Vagina (tissue), 2 donors: ENCODE measurements at places on chromosomes 5 and 9. TPM values are rescaled to one million over a fixed set of nuclear protein-coding genes. Genes with fewer than 3 reads are reported as not detected.

The SOX30 gene
- total RNA-seq = not detected

The IL13 gene
- total RNA-seq = not detected

The SMC2 gene
- 5.2 TPM for total RNA-seq

The NIPAL4 gene
- 12.0 TPM for total RNA-seq

The TTC1 gene
- total RNA-seq = 29.7 TPM

The GPRIN1 gene
- 0.49 TPM for total RNA-seq

The EMB gene
- 10.1 TPM for total RNA-seq

The SLC46A2 gene
- not detected for total RNA-seq

The SH3GL2 gene
- total RNA-seq = not detected

The MSMP gene
- total RNA-seq = not detected

The CACFD1 gene
- 9.1 TPM for total RNA-seq

The ZNF354C gene
- 7.1 TPM for total RNA-seq

The MOB3B gene
- total RNA-seq = 11.0 TPM

The SLC34A1 gene
- total RNA-seq = not detected

The TNFSF8 gene
- 4.2 TPM for total RNA-seq

The FRMD3 gene
- 13.8 TPM for total RNA-seq

The TERT gene
- not detected for total RNA-seq

The C1QTNF2 gene
- total RNA-seq = 1.7 TPM

The SPATA31A3 gene
- not detected for total RNA-seq

The DEPDC1B gene
- 0.74 TPM for total RNA-seq

The PCDHB9 gene
- 3.7 TPM for total RNA-seq

The OTP gene
- total RNA-seq = not detected

The MEIKIN gene
- total RNA-seq = not detected

The MARCHF6 gene
- total RNA-seq = 68.8 TPM

The PTGES gene
- total RNA-seq = 18.9 TPM

The TMEM252 gene
- total RNA-seq = not detected

The PCDHA2 gene
- total RNA-seq = not detected

The GMCL2 gene
- total RNA-seq = not detected
